ENCODE measurements at places on chromosomes 12 and 14.

DNA sequence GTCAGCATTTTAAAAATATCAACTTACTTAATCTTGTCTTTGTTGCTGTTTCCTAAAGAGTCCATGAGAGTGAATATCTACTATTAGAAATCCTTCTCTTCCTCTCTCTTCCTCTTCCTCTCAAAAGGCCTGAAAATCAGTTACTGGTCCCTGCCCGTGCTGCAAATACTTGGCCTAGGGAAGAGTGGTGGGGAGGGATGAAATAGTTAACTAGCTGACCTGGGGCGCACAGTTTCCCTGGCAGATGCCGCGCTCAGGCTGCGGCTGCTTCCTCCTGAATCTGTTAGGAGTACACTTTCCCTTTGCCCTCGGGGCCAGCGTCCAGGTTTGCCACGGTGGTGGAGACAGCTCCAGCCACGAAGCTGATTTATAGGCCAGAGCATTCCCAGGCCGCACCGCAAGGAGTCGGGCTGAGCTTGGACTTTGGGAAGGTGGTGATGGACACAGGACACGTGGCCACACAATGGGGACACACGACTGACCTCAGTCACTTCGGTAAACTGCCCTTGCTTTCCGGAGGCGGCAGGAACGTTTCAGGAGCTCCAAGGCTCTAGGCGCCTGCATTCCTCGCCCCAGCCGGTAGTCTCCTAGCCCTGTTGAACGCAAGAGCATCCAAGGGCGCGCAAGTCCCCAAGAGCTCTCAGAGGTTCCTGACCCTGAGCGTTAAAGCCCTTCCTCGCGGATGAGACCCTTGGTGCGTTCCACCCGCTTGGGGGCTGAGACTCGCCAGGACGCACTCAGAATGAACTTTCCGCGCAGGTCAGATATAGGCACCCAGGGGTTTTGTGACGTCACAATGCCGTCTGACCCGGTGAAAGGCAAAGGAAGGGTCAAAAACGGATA lies 7.1 kb upstream of the ASCL1 start:
- DNase-seq: no peak

DNA sequence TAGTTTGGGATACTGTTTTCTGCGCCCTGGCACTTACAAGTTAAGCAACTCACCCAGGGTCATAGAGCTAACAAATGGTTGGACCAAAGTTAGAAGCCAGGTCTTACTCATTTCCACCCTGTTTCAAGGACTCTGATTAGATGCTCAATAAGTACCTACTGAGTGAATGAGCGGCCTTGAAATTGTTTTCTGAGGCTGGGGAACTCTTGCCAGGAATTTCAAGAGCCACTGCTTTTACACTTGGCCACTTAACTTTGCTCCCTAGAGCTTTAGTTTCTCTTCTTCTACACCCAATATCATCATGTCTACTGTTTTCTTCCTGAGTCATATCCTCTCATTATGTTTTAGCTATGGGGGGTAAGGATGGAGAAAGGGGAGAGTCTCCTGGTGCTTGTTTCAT lies 431.6 kb downstream of the ZFP36L1 start:
- no peak for DNase-seq

GRCh38 chr12:50790081-50790480 lies 26.2 kb downstream of the ATF1 start:
- DNase-seq: no peak

- no peak for DNase-seq
Observed at GRCh38 chr12:68324531-68324930, 7.6 kb downstream of the MDM1 start.

- no peak for DNase-seq
Observed at GRCh38 chr14:105006831-105007592, 13.9 kb downstream of the CDCA4 start.

- DNase-seq: no peak
Observed at GRCh38 chr14:22926316-22926715, 2.9 kb downstream of the PRMT5 start.

DNA sequence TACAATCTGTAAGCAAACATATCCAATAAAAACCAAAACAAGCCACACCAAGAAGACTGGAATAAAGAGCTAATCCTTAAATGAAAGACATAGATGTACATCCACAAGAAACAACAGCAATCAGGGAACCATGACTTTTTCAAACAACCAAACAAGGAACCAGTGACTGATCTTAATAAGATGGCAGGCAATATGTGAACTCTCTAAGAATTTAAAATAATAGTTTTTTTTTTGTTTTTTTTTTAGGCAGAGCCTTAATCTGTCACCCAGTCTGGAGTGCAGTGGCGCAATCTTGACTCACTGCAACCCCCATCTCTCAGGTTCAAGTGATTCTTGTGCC lies 52.9 kb upstream of the CAPRIN2 start:
- DNase-seq: no peak

GRCh38 chr12:3991798-3992580 lies 118.8 kb upstream of the PARP11 start:
- DNase-seq: no peak

GRCh38 chr14:50759800-50760543 lies 71.0 kb downstream of the NIN start:
- DNase-seq: no peak

GRCh38 chr12:21813125-21813524 lies 38.6 kb upstream of the KCNJ8 start:
- DNase-seq: no peak

- no peak for DNase-seq
Observed at GRCh38 chr14:68974759-68975347, 4.2 kb downstream of the ACTN1 start.

GRCh38 chr12:79508622-79509021 lies 182.1 kb downstream of the PAWR start:
- no peak for DNase-seq

DNA sequence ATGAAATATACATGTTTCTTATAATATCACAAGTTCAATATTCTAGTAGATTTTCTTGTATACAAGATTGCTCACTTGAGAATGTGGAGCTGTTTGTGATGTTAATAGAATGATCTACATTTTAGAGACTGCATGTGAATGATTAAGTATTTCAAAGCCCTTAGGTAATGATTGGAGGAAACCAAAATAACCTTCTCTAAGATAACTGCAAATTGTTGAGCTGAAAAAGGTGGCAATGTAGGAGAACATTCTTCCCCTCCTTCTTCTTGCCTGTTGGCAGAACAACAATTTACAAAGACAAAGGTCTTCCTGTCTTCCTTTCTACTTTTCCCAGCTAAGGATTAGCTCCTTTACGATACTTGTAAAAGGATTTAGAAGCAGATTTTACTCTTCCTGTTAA lies 2.0 kb upstream of the CLEC6A start:
- DNase-seq: no peak

DNA sequence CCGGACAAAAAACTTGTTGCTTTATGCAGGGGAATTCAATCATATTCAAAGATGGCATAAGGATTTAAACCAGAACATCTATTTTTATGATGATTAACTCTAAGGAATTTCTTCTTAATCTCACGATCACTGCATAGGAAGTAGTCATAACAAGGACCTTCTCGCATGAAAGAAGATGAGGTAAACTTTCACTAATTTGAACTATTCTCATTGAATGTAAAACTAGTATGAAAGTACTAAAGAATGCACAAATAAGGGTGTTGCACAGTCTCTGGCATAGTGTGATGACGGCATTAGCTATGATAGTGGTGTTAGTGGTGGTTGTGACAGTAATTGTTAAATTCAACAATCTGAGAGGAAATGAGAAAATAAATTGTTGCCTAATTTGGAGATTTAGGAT lies 280.0 kb downstream of the SLC6A15 start:
- no peak for DNase-seq

DNA sequence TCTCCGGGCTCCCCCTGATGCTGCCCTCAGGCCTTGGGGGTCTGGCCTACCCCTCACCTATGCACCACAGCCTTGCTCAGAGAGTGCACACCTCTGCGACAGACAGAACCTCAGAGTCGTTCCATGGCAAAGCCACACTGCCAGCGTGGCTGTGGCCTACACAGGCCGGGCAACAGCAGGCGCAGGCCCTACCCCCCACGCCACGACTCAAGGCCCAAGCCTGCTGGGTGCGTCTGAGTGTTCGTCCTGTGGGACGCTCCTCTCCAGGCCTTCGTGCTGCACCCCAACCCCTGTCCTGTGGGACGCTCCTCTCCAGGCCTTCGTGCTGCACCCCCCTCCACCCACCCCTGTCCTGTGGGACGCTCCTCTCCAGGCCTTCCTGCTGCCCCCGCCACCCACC lies 54.2 kb downstream of the LRCOL1 start:
- no peak for DNase-seq

- no peak for DNase-seq
Observed at GRCh38 chr14:51028851-51029754, 65.8 kb downstream of the TRIM9 start.

DNA sequence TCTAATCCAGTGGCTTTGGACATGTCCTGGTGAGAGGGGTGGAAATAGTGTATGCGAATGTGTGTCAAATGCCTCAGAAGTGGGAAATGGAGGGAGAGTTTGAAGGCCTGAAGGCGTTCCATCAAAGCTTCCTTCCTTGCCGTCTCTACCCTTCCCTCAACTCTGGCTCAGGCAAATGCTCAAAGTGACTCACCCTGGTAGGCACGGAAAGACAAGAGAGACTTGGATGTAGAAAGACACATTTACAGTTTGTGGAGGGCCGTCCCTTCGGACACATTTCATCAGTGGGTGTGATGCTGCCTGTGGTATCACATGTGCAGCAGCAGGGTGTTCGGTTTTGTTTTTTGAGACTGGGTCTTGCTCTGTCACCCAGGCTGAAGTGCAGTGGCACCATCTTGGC lies 36.7 kb downstream of the CHST11 start:
- no peak for DNase-seq

DNA sequence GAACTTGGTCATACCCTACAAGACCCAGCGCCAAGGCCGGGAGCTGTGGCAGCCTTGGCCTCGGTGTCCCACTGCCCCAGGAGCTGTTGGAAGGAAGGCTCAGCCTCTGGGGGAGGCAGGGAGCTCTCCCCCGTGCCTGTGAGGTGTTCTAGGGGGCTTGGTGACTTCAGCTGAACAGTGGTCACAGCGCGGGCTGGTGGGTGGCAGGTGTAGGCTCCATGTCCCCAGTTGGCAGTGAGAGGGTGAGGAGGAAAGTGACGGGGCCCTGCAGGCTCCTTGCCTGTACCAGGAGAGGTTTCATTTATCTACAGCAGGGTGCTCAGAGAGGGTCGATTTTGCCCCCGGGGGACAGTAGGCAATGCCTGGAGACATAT lies 47.5 kb downstream of the DLK1 start:
- DNase-seq: no peak

DNA sequence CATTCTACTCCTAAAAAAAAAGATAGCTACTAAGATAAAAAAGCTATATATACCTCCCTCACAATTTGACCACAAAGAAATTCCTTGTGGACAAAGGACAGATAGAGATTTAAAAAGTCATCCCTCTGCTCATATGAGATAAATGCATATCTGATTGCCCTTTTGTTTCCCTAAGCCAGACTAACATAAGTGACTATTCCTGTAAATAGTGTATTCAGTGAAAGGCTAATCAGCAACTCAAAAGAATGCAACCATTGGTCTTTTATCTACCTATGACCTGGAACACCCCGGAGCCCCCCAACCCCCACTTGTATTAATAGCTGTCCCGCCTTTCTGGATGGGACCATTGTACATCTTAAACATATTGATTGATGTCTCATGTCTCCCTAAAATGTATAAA lies 6.3 kb upstream of the TMPO start:
- no peak for DNase-seq

DNA sequence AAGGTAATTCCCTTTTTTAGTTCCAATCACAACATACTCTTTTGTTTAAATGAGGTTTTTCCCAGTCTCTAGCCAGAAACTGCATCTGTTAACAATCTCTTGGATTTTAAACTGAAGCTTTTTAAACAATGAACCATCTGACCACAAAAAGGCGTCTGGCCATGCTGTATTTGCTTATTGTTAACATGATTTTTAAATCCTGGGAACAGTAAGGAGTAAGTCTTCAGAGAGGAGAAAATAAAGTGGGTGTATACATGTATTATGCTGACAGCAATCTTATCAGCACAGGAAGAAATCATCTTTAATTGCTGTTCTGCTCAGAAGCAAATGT lies 106.2 kb downstream of the DAAM1 start:
- no peak for DNase-seq

- no peak for DNase-seq
Observed at GRCh38 chr12:68410018-68410660, 78.0 kb upstream of the MDM1 start.

DNA sequence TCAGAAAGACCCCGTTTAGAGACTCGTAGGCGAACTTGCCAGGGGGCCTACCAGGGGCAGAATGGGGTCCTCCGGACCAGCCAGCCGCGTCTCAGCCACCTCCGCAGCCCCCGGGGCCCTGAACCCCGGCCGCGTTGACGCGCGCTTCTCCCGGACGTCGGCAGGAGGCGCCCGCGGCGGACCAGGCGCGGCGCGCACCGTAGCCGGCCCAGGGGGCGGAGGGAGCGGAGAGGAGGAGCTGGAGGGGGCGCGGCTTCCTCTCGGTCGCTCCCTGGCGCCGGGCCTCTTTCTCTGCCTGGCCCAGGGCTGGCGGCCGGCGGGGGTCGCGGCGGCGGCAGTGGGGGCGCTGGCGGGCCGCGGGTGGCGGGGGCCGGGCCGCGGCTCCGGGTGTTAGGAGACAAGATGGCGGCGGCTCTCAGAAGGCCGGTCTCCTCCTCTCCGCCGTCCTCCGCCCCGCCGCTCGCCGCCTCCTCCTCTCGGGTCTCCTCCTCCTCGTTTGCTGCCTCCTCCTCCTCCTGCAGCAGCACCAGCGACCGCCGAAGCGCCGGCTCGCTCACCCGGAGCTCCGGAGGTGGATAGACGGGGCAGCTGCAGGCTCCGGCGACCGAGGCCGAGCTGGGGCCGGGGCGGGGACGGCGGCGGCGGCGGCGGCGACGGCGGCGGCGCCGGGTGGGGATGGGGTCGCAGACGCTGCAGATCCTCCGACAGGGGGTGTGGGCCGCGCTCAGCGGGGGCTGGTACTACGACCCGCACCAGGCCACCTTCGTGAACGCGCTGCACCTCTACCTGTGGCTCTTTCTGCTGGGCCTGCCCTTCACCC lies at the start of gene PCNX1:
Gene PCNX1, plus strand, starts transcription at position 284 of the 820 bp plus-strand sequence. Its CDS starts 392 bp downstream, at position 676.
- DNase-seq: peak; percentile 77

GRCh38 chr12:115349711-115350110 lies 665.7 kb upstream of the TBX3 start:
- DNase-seq: no peak

DNA sequence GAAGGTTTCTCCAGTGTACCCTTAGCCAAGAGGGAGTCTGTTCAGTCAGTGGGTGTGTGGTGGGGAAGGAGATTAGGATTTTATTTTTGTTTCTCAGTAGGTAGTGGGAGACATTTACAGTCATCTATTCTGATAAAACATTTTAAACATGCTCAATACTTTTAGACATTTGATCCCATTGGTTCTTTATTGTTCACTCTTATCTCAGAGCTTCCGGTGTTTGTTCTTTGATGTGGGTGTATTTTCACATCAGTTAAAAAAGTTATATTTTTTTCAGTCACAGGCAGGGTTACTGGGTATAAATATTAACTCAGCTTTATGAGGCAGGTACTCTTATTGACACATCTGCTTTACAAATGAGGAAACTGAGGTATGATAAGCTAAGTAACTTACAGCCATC lies 43.3 kb upstream of the LRRK2 start:
- DNase-seq: no peak
